ENCODE measurements at places on chromosomes 12 and 14. TPM values are rescaled to one million over a fixed set of nuclear protein-coding genes. Genes with fewer than 3 reads are reported as not detected.
A peak's percentile ranks its signal among the peaks of the same experiment; 100 is the strongest.

SOAT2 gene
- not detected for total RNA-seq

GRCh38 chr14:76761136-76761959 lies at the start of gene VASH1:
Gene VASH1, plus strand, starts transcription at chr14:76761468. Its CDS starts 1,354 bp downstream, at chr14:76762822.
- H3K27me3 ChIP-seq: no peaks in the 10 kb centered on the region
- no peaks in the 10 kb centered on the region for H3K36me3 ChIP-seq
- DNase-seq: peak; percentile 17
- no peaks in the 10 kb centered on the region for H3K4me1 ChIP-seq

DNA sequence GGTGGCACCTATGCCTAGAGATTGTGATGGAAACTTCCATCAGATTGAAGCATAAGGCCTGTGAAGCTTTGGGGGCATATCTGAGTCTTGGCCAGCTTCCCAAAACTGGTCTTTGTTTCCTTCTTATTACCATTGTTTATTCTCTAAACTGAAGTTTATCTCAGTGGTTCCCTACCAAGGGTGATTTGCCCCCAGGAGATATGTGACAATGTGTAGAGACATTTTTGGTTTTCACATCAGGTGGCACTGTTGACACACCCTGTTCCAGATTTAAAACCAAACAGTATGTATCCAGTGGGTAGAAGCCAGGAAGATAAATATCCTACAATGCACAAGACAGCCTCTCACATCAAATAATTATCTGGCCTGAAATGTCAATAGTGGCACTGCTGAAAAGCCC lies 22.1 kb downstream of the RASSF9 start:
- H3K4me1 ChIP-seq: no peaks in the 10 kb centered on the region
- no peak overlapping the region for H3K27ac ChIP-seq
- H3K4me3 ChIP-seq: no peak overlapping the region
- no peaks in the 10 kb centered on the region for H3K36me3 ChIP-seq
- H3K27me3 ChIP-seq: no peaks in the 10 kb centered on the region

DNA sequence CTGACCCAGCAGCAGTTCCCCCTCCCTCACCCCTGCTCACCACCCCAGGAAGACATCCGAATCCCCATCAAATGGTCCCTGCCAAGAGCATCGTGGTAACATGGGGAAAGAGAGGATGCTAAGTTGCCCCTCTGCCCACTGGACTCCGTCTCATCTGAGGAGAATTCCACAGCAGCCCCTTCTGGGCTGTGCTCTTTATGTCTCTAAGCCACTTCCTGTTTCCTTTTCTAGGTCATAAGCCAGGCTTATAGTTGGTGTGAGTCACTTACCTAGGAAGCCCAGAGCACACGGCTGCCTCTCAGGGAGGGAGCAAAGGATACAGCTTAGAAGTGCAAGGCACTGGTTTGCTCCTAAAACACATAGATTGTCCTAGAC lies 76.0 kb downstream of the VCPKMT start:
- DNase-seq: no peak
- peak overlapping the region; percentile 94 for H3K27ac ChIP-seq
- H3K4me3 ChIP-seq: no peak overlapping the region

DNA sequence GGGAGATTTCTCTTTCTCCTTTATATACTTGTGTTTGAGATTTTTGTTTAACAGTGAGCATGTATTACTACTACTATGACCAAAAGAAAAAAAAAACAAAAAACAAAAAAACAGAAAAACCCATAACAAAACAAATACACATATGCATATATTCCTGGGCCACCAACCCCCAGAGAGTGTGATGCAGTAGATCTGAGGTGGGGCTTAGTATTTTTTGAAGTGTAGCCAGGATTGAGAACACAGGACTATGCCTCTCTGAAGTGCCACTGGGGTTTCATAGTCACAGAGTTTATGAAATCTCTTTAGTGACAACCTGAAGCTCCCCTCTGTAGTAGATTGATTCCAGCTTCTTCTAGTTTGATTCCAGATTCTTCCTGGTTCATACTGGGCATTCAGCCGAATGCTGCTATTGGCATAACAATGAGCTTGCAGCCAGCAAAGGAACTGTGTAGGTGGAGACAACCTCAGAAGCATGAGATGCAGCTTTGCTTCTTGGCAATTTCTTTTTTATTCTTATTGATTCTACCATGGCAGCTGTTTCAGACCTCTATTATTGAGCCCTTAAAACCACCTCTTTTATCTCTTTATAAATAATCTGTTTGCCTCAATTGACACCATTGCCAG lies 15.5 kb upstream of the ANO4 start:
- no peaks in the 10 kb centered on the region for H3K27me3 ChIP-seq
- no peak overlapping the region for H3K27ac ChIP-seq
- no peak overlapping the region for H3K4me3 ChIP-seq
- DNase-seq: no peak
- no peaks in the 10 kb centered on the region for H3K4me1 ChIP-seq

PLCZ1 gene
- not detected for total RNA-seq
